SIG-M5 (cell line): ENCODE measurements at places on chromosomes 5 and 9.

DNA sequence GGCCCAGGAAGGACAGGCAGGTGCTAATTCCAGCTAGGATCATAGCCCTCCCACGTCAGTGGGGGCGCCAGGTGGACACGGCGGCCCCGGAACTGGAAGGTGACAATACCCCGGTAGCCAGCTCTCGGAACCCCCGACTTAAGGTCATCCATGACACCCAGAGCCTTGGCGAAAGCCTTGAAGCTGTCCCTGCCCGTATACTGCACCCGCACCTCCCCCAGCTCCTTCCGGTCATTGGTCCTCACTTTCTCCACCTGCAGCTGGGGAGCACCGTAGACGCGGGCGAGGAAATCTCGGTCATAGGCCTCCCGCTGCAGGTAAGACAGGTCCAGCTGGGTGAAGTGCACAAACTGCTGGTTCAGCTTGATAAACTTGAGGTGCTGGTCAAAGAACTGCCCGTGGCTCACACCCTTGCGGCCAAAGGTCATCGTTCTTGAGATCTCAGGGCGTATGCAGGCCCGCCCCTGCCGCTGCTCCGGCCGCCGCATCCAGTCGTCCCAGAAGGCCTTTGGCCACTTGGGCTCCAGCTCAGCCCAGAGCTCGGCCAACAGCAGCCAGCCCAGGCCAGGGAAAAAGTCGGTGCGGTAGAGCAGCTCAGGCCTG, 10.9 kb downstream of the MGAT1 start:
- DNase-seq = no peak

DNA sequence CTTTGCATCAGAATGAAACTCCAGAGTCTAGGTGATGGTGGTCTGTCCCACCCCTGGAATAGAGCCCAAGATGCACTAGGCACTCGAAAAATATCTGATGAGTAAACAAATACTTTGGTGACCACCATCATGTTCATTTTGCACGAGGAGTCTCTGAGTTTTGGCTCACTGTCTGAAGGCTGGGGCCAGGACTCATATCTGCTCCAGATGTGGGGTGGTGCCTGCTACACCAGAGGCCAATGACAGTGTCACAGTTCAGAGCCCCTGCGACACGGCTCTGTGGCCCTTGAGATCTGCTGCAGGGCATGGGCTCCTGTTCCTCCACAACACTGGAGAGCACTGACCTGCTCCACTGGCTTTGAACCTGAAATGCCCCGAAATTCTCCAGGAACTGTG, 164.6 kb downstream of the ROR2 start:
- DNase-seq = no peak

DNA sequence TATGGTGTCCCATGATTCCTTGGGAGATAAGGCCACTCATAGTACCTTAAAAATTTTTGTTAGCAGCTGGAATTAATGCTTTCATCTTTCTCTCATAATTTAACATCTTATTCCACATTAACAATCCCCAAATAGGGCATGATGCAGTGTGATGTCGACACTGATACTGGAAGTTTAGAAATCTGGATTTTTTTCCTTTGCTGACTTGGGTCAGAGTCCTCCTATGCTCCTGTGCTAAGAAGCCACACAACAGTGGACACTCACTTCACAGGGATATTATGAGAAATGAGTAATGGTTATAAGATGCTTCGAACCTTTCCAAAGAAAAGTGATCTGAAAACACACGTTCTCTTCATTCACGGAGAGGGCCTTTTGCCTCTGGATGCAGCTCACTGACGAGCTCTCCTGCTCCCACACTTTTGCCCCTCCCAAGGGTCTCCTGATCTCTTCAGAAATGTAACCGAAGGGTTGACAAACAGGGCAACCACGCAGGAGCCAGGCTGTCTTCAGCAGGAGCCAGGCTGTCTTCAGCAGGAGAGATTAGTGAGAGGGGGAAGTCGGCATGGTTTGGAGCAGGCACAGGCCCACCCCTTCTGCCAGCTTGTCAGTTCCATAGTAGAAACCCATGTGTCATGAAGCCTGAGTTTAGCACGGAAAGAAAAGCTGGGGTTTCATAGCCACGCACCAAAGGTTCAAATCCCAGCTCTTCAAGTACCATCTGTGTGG, 247.8 kb downstream of the AOPEP start:
- no peak for DNase-seq

- no peak for DNase-seq
These were observed 878.3 kb downstream of the TLE1 start for GRCh38 chr9:80811003-80811402.

DNA sequence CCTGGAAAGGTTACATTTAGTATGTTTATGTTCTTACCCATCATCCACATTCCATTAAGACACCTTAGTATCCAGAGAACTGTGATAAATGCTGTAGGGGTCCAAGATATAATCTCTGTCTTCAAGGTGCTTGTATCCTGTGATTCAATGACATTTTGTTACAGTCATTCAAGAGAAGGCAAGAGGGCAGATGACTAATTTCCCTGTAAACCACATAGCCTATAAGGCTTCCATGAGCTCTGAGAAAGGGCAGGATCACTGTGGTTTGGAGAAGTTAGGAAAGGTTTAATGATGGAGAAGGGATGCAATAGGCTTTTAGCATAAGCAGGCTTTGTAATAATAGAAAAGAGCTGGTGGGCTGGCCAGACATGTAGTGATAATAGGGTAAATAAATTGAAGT, 40.0 kb downstream of the PAPPA start:
- no peak for DNase-seq

- DNase-seq = no peak
These were observed 261.5 kb upstream of the TARS1 start for GRCh38 chr5:33179301-33179700.

GRCh38 chr5:78260771-78261170, 33.7 kb downstream of the AP3B1 start:
- no peak for DNase-seq

GRCh38 chr9:7656636-7657035, 142.9 kb downstream of the DMAC1 start:
- DNase-seq = no peak

DNA sequence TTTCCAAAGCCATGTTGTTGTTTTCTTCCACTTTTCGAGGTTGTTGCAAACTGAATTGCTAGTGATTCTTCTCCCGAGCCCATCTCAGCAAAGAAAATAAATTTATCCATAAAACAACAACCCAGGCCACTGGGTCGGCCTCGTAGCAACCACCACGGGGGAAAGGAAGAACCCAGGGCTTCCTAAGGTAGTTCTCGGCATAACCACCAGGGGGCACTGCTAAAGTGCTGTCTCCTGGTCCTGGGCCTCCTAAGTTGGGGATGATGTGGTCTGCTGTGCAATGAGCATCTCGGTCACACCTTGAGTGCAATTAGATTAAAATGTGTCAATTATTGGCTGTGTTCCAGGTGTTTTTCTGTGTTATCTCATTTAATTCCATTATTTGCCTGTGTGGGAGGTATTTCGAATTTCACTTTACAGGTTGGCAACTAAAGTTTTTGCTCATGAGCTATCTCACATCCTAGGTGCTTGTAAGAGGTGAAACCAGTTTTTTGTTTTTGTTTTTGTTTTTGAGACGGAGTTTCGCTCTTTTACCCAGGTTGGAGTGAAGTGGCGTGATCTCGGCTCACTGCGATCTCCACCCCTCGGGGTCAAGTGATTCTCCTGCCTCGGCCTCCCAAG, 102.8 kb upstream of the DAP start:
- DNase-seq = no peak

DNA sequence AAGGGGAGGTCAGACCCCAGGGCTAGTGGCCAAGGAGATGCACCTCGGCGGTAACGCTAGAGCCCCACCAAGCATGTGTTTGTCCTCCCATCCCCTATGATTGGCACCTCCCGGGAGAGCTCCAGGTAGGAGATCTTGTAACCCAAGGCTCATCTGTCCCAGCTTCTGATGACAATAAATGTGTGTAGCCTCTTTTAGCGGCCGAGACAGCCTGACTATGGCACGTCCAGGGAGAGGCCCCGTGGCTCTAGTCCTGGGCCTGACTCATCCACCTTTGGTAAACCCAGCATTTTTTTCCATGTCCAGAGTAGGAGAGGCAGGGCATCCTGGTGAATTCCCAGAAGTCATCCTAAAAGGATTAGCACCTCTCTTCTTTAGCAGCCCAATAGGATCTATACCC, 39.2 kb downstream of the IRF1 start:
- DNase-seq = no peak

GRCh38 chr9:109286571-109286977, 34.3 kb downstream of the EPB41L4B start:
- no peak for DNase-seq

DNA sequence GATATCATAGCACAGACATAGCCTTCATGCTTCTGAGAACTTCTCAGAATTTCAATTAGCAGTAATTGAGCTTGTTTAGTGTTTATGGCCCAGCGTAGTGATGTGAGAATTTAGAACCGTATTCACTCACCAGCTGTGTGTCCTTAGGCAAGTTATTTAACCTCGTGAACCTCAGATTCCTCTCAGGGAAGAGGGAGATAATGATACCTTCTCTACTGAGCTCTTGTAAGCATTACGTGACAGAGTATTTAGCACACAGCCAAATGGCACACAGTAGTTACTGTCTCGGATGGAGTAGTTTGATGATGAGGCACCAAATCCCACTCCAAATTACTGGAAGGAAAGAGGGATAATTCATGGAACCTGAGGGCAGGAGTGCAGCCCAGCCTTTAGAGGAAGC, 429.3 kb downstream of the CCDC171 start:
- no peak for DNase-seq

- no peak for DNase-seq
These were observed 17.9 kb downstream of the STRBP start for GRCh38 chr9:123250504-123250903.

GRCh38 chr5:50711280-50711679, 44.8 kb downstream of the PARP8 start:
- DNase-seq = no peak

DNA sequence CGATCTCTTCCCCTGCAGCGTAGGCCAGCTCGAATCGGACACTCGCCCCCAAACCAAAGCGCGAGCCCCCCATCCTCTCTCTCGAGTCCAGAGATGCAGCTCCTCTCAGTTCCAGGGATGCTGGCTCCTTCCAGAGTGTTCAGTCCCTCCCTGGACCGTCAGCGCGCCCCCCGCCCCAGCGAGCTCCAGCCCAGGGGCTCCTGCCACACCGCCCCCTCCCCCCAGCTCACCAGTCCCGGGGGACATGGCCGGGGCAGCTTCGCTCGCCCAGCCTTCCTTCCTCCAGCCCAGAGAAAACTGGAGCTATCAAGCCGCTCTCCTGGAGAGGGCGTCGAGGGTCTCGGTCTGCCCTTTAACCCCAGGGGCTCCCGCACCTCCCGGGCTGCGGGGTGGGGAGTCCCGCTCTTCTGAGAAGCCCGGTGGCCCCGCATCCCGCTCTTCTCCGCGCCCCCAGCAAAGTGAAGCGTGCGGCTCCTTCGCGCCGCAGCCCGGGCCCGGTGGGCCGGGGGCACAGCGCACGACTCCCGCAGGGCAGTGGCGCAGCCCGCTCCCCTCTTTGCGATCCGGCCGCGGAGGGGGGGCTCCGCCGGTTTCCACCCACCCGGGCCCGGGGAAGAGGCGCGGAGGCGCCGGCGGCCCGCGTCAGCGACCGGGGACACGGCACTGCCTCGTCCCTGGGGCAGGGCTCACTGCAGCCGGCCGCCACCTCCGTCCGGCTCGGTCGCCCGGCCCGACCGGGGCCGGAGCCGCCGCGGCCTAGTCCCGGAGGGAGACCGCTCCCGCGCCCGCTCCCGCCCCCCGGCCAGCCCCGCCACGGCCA, 587 bp downstream of the MIER3 start:
- DNase-seq = no peak

- DNase-seq = no peak
These were observed 5.4 kb downstream of the ZNF608 start for GRCh38 chr5:124740991-124741583.

- no peak for DNase-seq
These were observed 649.1 kb downstream of the BNC2 start for GRCh38 chr9:16221366-16221765.

DNA sequence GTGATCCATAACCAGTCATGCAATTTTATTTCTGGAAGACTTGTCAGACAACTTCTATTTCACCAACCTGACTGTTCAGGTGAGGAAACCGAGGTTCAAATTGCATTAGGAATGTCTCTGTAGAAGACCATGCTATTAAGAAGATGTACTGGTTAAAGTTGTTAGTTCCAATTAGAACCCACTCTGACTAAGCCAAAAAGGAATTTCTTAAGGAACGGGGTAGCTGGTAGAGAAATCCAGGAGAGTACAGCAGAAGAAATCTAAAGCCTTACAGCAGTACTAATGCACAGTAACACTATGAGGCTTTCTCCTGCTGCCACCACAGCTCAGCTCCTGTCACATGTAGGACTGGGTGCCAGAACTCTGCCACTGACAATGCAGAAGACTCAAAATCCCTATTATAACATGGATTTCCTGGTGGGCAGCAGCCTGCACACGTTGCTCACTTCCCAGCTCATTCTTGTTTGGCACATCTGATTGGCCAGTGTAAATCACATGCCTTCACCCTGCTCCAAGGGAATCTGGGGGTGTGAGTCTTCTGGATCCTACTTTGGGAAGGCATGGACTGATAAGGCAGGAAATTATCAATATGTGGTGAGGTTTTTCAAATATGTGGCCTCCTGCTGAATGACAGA, 37.1 kb downstream of the CAST start:
- DNase-seq = no peak

- DNase-seq = no peak
These were observed 30.1 kb upstream of the ZBED3 start for GRCh38 chr5:77117161-77117560.

DNA sequence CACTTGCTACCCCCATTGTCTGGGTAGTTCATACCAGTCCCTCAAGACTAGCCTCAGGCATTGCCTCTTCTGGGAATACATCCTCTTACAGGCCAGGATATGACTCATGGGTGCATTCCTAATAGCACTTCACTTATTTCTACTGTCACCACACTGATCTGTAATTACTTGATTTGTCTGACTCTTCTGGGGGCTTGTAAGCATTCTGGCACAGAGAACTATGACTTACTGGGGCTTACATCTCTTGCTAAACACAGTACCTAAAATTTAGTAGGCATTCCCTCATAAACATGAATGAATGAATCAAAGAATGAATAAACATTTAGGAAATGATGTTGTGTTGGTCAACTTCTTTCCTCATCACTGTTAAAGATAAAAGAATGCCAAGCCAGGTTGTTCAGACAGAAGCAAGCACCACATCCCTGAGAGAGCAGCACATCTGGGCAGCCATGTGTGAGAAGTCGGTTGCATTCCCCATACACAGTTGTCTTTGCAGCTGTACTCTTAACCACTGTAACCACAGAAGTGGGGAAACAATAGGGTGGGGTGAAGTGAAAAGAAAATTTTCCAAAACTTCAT, 27.6 kb downstream of the IL7R start:
- no peak for DNase-seq

GRCh38 chr5:6576861-6577501, 55.9 kb downstream of the NSUN2 start:
- DNase-seq = peak; percentile 1

- no peak for DNase-seq
These were observed 2.5 kb upstream of the MAPK9 start for GRCh38 chr5:180294411-180294810.

GRCh38 chr5:82599692-82600091, 321.5 kb upstream of the RPS23 start:
- DNase-seq = no peak

DNA sequence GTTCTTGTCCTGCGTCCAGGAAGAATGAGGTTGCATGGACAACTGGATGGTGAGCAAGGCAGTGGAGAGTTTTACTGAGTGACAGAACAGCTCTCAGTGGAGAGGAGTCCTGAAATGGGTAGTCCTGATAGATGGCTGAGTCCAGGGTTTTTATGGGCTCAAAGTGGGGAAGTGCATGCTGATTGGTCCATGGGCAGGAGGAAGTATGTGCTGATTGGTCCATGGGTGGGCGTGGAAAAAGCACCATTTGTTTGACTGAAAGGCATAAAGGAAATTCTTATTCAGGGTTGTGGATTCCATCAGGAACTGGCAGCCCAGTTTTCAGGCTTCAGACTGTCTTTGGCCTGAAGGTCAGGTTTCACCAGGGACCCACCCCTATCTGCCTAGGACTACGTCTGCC, 10.6 kb downstream of the FSD1L start:
- no peak for DNase-seq
